ENCODE measurements at places on chromosomes 12 and 14. TPM values are rescaled to one million over a fixed set of nuclear protein-coding genes. Genes with fewer than 3 reads are reported as not detected.

- no peak for DNase-seq
Measured at GRCh38 chr12:40663781-40664180, 28.5 kb upstream of the CNTN1 start.

- no peak for DNase-seq
Measured at GRCh38 chr14:59187802-59188460, 536 bp upstream of the DAAM1 start.

GRCh38 chr14:106120101-106120500 is 593.7 kb downstream of the TMEM121 start:
- DNase-seq, result no peak

DNA sequence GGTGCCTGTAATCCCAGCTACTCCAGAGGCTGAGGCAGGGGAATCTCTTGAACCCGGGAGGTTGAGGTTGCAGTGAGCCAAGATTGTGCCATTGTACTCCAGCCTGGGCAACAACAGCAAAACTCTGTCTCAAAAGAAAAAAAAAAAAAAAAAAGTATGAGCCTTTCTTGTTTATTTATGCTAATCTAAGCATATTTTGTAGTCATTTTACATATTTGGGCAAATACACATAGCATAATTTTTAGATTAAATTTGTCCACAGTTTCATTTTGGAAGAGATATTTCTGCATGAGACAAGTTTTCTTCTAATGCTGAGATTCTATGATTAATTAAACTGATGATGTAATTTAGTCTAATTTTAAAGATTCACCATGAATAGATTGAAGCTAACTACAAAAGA is 494.4 kb downstream of the TMTC2 start:
- no peak for DNase-seq

DNA sequence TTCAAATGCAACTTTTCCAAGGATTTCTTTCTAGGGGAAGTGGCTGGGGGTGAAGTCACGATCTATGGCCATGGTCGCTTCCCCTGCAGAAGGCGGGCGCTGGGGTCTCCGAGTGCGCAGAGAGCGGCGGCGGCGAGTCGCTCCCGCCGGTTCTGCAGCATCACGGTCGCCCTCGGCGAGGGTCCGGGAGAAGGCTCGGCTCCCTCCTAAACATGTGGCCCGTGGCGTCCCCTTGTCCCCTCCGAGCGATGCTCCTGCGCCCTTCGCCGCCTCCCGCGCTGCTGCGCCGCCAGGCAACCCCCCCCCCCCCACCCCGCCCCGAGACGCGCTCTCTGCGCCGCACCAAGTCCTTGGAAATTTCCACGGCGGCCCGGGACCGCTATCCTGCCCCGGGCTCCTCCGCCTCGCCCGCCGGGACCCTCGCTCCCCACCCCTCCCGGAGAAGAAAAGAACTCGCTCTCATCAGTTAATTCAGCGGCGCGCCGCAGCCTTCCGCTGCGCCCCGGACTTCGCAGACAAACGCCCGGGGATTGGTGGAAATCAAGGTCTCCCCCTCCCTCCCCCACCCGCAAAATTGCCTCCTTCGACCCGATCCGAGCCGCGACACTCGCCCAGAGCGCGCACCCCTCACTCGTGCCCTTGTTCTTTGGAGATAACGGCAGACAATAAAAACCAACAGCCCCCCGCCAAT is at the start of gene ST8SIA1:
ST8SIA1 (minus strand) TSS at position 298 of the 691 bp plus-strand sequence. CDS start 475 bp downstream, outside the sequence.
- DNase-seq, result peak; percentile 52

- DNase-seq, result no peak
Measured at GRCh38 chr12:125186471-125187147, 121.4 kb downstream of the AACS start.

The MANSC1 gene
- total RNA-seq, result 38.9 TPM

DNA sequence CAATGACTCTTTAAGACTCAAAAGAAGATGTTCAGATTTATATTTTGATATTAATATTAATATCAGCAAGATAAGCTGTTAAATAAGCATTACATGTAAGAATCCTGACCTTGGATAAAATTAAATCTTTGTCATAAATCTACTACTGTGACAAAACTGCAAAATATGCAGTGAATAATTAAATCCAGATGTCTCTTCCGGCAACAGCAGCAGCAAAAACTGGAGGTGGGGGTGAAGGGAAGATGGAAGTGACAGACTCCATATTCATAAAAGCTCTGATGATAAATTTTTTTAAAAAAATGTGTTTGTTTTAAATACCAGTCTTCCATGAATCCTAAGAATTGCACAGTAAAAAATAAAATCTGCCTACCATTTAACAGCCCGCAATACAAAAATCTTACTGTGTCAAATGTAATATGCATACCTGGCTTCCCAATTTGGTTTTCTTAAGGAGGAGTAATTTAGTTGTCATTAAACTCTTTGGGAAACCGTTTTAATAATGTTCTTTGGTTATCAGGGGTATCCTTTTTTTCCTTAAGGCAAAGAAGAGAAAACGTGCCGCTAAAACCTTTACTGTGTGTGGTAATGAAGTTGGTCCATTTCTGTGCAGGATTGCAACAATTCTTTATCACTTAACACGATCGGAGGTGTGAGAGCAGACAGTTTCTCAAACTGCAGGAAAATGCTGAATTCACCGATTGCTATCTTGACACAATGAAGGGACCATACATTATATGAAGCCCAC is 478.2 kb downstream of the DIO2 start:
- DNase-seq, result no peak

The OR6C2 gene
- total RNA-seq, result 1.2 TPM

The CD69 gene
- total RNA-seq, result 10.7 TPM

DNA sequence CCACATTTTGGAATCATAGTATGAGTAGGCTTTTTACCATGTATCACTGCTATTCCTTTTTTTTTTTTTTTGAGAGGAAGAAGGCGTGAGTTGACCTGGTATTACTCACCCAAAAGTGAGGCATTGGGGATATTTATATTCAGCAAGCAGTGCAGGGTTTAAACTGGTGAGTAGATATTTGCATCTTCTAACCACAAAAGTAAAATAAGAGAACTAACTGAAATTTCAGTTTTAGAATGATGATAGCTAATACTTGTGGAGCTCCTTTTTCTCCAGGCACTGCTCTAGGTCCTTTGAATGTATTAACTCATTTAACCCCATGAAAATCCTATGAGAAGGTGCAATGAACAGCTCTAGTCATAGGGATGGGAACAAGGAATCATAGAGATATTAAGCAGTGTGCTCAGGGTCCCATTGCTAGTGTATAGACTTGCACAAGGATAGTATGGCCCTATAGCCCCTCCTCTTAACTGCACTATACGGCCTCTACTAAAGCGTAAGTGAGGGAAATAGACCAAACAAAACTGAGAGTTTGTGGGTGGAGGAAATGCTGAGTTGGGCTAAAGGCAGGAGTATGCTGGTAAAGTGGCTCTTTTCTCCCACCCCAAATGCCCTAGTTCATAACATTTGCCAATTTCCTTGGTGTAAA is 104.3 kb upstream of the MAX start:
- DNase-seq, result no peak

- no peak for DNase-seq
Measured at GRCh38 chr12:55934773-55935172, 3.8 kb downstream of the DGKA start.

The DBX2 gene
- 0.73 TPM for total RNA-seq

The KCNH5 gene
- not detected for total RNA-seq

DNA sequence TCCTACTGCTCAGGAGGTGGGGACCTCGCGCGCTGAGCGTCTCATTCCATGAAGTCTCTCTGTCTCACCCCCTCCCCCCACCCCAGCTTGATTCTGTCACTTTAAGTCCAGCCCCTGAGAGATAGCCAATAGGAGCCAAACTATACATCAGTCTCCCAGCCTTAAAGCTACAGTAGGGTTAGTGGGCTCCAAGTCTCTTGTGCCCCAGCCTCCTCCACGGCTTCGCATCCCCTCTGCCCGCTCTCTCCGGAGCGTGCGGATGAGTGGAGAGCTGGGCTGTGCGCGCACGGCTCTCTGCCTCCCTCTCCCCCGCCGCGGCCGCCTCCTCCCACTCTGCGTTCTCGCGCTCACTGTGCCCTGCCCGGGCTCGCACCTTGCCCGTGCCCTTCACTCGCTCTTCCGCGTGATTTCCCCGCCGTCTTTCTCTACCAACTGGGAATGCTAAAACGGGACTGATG is at the start of gene ESRRB:
ESRRB (plus strand) TSS at position 191 of the 458 bp plus-strand sequence; CDS start at position 456, 265 bp downstream.
- no peak for DNase-seq

- no peak for DNase-seq
Measured at GRCh38 chr14:68041876-68042354, 222.3 kb downstream of the RAD51B start.

DNA sequence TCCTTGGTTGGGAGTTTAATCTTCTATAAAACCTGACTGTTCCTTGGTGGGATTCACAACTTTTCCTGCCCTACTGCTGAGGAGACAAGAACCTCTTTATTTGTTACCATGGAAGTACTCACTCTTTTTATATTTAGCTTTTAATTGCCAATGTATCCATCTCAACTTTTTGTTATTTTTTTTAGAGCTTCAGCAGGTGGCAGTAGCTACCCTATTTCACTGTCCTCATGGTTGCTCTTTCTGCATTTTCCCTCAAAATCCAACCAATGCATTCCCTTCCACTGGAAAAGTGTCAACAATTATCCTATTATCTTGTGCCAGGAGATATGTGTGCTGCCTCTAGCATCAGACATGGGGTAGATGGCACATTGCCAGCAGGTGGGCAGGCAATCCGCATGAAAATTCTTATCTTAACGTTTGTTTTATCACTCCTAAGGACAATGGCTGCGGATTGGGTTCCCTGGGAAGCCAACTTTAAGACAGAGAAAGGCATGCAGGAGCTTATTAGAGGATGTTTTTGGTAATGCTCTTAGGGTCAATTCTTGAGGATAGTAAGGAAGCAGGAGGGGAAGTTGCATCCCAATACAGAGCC is 406.4 kb downstream of the SNAPC1 start:
- no peak for DNase-seq

DNA sequence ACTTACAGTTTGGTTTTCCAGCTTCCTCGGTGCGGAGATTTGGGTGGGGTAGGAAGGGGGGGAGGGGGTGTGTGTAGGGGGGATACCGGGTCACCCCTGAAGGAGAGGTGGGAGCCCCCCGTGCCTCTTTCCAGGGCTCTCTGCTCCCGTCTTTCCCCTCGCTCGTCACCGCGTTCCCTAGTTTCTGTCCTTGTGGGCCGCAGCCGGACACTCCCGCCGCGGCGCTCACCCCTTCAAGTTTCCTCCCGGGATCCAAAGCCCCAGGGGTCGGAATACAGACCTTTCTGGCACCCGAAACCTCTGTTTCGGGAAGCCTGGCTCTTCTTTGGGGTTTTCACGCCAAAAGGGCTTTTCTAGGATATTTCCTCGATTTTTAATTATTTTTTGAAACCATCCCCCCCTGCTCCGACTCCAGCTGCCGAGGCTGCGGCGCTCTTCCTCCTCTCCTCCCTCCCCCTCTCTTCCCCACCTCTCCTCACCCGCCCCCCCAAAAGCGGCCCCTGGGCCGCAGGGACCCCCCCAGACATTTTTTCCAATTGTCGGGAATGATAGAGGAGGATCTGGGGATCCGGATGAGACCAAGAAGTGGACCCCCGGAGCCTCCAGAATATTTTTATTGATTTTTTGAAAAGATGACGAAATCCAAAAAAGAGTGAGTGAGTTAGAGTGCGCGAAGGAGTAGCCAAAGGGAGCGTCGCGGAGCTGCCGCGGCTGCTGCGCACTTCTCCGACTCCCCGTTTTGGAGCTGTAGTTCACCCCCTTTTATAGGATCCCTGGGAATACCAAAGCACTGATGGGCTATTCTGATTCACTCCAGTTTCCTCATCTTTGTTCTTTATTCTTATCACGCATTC is 1.7 kb downstream of the CCND2 start:
- no peak for DNase-seq

The CSRNP2 gene
- 26.2 TPM for total RNA-seq

DNA sequence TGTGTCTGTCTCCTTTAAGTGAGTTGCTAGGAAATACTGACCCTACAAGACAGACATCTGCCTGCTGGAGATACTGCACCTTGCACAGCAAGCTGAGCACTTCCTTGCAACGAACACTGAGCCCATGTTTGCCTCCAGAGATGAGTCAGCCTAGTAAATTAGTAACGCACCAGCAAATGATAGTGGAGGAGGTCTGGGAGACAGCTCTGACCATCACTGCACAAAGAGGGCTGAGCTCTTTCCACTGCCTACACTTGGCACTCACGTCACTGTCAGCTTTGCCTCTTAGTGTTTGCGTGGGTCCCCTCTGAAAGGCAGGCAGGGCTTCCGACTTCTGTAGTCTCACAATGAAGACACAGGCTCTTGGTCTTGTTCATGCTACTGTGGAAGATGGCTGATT is 109.0 kb downstream of the APAF1 start:
- DNase-seq, result no peak

DNA sequence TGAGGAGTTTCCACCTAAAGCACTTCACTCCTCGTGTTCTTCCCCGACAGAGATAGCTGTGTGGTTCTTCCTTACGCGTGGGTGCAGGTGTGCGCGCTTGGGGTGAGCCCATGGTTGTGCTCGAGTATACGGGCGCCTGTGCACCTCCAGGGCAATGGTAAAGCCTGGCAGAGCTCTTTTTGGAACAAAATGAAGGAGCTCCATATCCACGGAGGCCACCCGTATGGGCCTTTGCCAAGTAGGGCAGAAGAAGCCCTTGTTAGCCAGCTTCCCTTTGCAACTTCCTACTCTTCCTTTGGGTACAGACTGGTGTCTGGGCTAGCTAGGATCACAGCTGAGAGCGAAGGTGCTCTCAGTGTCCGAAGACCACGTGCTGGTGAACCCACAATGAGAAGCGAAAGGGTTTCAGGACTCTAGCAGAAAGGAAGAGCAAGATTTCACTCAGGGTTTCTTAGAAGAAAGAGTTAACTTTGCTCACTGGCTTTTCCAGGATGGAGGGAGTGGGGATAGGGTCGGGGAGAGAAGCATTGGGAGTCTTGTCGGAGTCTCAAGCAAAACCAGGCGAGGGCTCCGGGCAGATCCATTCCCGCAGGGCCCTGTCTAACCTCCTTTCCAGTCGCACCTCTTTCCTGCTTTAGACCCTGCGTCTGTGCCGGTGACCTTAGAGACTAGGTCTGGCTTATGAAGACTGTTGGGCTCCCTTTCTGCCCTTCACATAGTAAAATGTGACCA is 960 bp upstream of the LRFN5 start:
- DNase-seq, result no peak

- DNase-seq, result no peak
Measured at GRCh38 chr12:132669166-132669879, 17.8 kb downstream of the POLE start.

The PRH2 gene
- total RNA-seq, result not detected
